ENCODE measurements at places on chromosomes 5 and 9. TPM values are rescaled to one million over a fixed set of nuclear protein-coding genes. Genes with fewer than 3 reads are reported as not detected.

TRPM3 gene
- not detected for total RNA-seq

EPB41L4B gene
- total RNA-seq = 0.54 TPM

C5orf46 gene
- not detected for total RNA-seq

PCDHB3 gene
- total RNA-seq = under 0.01 TPM

HTR4 gene
- not detected for total RNA-seq

BARHL1 gene
- not detected for total RNA-seq

RABGAP1 gene
- total RNA-seq = 53.9 TPM

- no peak for DNase-seq
Observed at GRCh38 chr5:141898448-141899049, 20.3 kb upstream of the PCDH1 start.

DNA sequence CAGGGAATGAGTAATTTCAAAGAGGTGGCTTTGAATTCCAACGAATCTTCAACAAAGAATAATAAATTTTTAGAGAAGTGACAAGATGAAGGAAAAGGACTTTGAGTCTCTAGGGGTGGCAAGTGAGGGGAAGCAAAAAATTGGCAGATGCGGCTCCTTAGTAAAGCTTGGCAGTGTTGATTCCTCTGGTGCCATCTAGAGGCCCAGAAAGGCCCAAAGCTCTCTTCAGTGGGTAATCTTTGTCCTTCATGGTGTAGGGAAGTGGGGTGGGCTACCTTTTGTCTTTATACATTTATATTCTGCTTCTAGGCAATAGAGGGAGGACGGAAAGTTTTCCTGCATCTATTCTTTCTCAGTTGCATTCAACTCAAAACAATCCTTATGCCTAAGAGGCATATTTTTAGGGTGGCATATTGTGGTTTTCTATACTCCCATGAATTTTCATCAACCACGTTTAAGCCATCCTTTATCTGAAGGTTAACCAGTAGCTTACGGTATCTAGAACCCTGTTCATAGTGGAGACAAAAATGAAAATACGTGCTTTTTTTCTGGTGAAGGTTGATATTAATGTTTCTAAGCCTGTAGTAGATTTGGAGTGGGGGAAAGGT, 17.5 kb upstream of the ROPN1L start:
- peak; percentile 44 for DNase-seq

DNA sequence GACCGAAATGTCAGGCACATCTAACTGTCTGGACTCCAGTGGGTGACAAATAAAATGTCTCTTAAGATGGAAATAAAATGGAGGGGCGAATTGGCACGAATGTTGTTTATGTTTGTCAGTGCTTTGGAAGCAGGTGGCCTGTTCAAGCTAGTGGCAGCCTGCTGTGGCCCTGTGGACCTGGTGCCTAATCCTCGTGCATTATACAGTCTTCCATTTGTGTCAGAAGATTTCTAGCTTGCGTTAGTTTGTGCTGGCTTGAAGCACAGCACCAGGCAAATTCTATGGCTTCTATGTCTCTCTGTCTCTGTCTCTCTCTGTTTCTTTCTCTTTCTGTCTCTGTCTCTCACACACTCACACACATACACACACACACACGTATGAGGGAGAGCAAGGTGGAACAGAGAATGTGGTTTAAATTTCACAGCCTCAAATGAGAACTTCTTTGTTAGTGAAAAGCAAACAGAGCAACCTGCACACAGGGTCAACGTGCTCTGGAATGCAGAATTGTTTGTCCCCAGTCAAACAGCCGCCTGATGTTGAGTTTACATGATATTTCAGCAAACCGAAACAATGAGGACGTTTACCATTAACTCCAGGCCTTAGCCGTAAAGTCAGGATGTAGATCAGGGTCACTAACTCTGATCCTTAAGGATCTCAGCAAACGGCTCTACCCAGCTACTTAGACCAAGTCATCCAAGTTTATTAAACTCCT, 39.0 kb upstream of the CD180 start:
- DNase-seq = no peak

- DNase-seq = no peak
Observed at GRCh38 chr9:134965851-134966250, 48.1 kb upstream of the FCN1 start.

- no peak for DNase-seq
Observed at GRCh38 chr9:91873637-91874051, 76.4 kb downstream of the ROR2 start.

- DNase-seq = no peak
Observed at GRCh38 chr5:94976853-94977252, 308.0 kb downstream of the MCTP1 start.

DNA sequence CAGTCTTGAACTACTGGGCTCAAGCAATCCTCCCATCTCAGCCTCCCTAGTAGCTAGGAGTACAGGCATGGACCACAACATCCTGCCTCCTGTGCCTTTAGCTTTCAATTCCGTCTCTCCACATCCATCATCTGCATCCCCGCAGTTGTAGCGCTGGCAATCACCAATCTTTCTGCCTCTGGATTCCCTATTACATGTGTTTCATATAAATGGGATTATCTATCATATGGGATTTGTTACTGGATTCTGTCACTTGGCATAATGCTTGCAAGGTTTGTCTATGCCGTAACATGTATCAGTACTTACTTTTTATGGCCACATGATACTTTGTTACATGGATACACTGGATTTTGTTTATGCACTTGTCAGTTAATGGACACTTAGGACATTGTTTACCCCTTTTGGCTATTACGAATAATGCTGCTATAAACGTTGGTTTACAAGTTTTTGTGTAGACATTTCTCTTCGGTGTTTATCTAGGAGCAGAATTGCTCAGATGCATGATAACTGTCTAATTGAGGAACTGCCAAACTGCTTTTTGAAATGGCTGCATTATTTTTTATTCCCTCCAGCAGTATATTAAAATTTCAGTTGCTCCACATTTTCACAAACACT, 1223.9 kb downstream of the FOXD4L5 start:
- DNase-seq = no peak

GRCh38 chr9:112180387-112180881, 5.3 kb upstream of the SUSD1 start:
- DNase-seq = no peak

GRCh38 chr5:111234125-111234524, 9.9 kb downstream of the CAMK4 start:
- DNase-seq = no peak

GRCh38 chr5:39515881-39516280, 91.1 kb upstream of the DAB2 start:
- DNase-seq = no peak

DNA sequence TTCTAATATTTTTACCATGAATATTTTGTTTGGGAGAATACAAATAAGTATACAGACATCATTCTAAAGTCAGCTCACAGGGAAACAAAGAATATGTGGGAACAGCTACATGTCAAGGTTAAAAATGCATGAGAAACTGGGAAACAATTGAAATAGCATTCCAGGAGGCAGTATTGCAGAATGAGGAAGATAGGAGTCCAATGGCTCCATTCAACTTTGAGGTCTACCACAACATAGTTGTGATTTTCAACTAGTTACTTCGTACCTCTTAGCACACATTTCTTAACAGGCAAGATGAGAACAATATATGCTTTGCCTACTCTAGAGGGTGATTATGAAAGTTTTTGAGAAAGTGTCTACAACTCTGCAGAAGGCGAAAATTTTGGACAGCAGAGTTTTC, 35.2 kb upstream of the CAST start:
- DNase-seq = peak; percentile 90

GRCh38 chr5:4881366-4882002, 258.6 kb upstream of the ADAMTS16 start:
- DNase-seq = no peak

GRCh38 chr5:138305797-138306196, 25.8 kb downstream of the CDC25C start:
- no peak for DNase-seq

DNA sequence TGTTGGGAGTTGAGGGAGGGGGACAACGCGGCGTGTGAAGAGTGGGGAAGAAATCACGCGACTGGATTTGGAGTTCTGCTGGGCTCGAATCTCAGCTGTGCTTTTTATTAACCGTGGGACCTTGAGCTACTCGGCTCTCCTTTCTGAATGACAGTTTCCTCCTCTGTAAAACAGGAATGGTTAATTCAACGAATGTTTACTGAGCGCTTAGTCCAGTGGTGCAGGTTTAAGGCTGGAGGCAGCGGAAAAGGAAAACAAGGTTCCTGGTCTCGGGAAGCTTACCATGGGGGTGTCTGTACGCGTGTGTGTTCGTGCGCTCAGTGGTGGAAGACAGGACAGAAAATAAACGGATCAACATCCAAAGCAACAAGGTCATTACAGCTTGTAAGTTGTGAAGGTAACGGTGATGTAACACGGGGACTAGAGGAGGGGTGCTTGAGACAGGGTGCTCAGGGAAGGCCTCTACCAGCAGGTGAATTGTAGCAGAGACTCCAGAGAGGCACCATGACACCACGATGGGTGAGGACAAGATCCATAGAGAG, 277 bp downstream of the EIF4E1B start:
- no peak for DNase-seq

GRCh38 chr5:93289942-93290341, 291.1 kb downstream of the NR2F1-AS1 start:
- no peak for DNase-seq

- no peak for DNase-seq
Observed at GRCh38 chr5:80250801-80251200, 5.0 kb downstream of the SERINC5 start.

GRCh38 chr5:87139795-87140194, 127.9 kb upstream of the RASA1 start:
- DNase-seq = no peak

- DNase-seq = peak; percentile 36
Observed at GRCh38 chr5:176533894-176534611, 3.1 kb downstream of the RNF44 start.

DNA sequence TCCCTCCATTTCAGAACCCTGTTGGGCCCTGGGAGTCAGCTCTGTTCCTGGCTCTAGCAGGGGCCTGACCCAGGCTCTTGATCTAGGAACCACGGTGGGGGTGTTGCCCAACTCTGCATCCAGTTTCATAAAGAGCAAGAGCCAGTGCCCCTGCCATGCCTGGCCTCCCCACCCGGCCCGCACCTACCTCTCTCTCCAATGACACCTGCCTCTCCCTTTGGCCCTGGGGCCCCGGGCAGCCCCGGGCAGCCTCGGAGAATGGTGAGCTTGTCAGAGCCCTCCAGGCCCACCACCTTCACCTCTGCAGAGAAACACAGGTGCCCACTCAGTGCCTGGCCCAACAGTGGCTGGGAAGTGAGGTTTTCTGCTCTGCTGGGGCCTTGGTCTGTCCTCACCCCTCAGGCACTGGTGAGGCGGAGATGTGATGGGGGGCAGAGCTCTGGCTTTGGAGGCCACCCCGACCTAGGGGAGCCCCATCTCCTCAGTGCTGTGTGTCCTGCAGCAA, 1.5 kb downstream of the FCN1 start:
- DNase-seq = no peak

GRCh38 chr9:131800843-131801242, 61.0 kb upstream of the RAPGEF1 start:
- no peak for DNase-seq

DNA sequence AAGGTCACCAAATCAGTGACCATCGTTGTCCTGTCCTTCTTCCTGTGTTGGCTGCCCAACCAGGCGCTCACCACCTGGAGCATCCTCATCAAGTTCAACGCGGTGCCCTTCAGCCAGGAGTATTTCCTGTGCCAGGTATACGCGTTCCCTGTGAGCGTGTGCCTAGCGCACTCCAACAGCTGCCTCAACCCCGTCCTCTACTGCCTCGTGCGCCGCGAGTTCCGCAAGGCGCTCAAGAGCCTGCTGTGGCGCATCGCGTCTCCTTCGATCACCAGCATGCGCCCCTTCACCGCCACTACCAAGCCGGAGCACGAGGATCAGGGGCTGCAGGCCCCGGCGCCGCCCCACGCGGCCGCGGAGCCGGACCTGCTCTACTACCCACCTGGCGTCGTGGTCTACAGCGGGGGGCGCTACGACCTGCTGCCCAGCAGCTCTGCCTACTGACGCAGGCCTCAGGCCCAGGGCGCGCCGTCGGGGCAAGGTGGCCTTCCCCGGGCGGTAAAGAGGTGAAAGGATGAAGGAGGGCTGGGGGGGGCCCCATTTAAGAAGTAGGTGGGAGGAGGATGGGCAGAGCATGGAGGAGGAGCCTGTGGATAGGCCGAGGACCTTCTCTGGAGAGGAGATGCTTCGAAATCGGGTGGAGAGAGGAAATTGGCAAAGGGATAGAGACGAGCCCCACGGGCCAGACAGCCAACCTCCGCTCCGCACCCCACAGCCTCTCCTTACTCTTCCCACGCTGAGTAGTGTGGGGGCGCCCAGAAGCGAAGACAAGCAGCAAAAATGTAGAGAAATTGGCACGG, 1.7 kb downstream of the RXFP3 start:
- DNase-seq = no peak

DNA sequence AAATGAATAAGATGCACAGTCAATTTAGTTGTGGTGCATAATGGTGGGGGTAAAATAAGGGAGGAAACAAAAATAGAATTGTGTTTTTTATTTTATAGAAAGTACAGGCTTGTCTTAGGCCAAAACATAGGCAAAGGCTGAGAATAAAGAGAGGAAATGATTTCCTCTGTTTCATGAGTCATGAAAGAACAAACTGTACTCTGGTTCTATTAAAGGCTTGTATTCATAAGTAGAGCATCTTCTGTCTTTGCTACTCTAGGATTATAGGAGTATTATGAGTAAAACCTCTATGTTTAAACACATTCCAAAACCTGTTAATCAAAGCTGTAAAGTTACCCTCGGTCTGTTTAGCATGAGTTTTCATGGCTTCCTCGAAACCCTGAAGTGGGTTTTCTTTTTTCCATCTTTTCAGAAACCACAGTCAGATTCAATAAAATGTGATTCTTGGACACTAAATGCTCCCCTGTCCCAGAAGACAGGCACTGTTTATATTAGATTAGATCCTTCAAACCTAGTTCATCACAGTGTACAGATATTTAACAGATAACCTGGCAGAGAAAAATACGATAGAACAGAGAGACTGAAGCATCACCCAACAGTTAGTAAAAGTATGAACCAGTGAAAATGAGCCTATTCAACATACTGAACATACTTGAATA, 473.9 kb upstream of the CYLC2 start:
- DNase-seq = no peak

DNA sequence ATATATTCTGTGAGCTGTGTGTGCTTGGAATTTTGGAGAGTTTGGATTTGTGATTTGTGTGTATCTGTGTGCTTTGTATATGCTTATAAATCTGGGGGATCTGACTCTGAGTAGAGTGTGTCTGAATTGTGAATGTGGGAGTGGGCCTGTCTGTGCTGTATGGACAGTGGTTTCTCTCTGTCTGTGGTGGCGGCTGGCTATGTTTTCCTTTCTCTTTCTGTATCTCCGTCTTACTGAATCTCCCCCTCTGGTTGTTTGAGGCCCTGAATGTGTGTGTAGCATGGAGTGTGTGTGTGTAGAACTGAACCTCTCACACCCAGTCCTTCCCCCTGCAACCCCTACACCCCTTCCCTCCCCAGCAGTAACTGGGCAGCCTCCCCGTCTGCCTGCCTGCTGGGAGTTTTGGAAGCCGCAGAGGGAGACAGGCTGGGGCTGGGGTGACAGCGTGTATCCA, 4.7 kb downstream of the CXXC5 start:
- DNase-seq = no peak

GRCh38 chr5:43045236-43045635, 5.1 kb upstream of the ANXA2R start:
- no peak for DNase-seq
